AG04449 (cell line): ENCODE measurements at places on chromosomes 5 and 9.

DNA sequence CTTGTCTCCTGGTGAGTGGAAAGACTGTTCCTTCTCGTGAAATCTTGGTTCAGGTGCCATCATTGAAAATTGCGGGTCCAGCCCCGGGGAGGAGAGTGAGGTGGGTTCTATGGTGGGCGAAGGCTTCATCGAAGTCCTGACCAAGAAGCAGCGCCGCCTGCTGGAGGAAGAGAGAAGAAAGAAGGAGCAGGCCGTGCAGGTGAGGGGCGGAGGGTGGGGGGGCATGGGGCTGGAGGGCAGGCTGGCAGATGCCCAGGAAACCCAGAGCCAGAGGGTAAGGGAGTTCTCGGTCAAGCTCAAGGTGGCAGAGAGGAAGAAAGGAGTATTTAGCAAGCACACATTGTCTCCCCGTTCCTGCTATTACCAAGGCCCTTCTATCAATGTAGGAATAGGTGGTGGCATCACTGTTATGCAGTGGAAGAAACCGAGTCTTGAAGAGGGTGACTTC lies 24.3 kb upstream of the POMT1 start:
- no peak for DNase-seq

GRCh38 chr5:56862909-56863308 lies 46.5 kb upstream of the SETD9 start:
- DNase-seq = no peak

GRCh38 chr5:152142840-152143469 lies 218.3 kb upstream of the GLRA1 start:
- peak; percentile 2 for DNase-seq

- no peak for DNase-seq
Observed at GRCh38 chr9:2780846-2781245, 63.0 kb downstream of the PUM3 start.

DNA sequence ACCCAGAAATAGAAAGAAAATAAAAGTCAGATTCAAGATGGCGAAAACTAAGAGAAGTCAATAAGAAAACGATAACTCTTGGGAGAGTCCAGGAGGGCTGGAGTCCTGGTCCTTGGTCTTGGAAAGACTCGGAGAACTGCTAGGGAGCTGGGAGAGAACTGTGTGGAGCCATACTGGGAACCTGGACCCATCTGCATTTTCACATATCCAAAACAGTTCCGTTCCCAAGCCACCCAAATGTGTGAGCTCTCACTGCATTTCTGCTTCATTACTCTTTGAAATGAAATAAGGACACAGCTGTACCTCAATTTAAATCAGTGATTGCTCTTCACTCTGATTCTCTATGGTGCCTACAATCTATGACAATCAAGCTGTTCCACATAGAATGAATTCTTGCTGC lies 68.1 kb upstream of the CER1 start:
- DNase-seq = no peak

GRCh38 chr5:164818445-164818844 lies 1313.0 kb downstream of the MAT2B start:
- no peak for DNase-seq

- DNase-seq = no peak
Observed at GRCh38 chr9:131621551-131622358, 76.4 kb downstream of the PRRT1B start.

DNA sequence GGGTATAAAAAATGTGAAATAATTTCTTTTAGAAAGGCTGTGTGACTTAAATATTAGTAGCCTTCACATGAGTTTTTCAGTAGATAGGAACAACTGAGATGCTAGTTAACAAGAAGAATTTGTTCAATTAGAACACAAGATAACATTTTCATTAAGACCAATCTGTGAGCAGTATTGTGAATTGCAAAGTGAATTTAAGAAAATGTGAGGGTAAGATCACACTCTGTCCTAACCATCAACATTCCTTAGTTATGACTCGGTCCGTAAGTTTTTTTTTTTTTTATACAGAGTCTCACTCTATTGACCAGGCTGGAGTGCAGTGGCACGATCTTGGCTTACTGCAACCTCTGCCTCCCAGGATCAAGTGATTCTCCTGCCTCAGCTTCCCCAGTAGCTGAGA lies 180.2 kb upstream of the EGFLAM start:
- DNase-seq = no peak

GRCh38 chr5:134524272-134524825 lies 1.1 kb upstream of the JADE2 start:
- DNase-seq = no peak
